ENCODE measurements at places on chromosomes 3 and 15.

GRCh38 chr3:134260987-134261386, 10.3 kb upstream of the RYK start:
- DNase-seq: no peak

DNA sequence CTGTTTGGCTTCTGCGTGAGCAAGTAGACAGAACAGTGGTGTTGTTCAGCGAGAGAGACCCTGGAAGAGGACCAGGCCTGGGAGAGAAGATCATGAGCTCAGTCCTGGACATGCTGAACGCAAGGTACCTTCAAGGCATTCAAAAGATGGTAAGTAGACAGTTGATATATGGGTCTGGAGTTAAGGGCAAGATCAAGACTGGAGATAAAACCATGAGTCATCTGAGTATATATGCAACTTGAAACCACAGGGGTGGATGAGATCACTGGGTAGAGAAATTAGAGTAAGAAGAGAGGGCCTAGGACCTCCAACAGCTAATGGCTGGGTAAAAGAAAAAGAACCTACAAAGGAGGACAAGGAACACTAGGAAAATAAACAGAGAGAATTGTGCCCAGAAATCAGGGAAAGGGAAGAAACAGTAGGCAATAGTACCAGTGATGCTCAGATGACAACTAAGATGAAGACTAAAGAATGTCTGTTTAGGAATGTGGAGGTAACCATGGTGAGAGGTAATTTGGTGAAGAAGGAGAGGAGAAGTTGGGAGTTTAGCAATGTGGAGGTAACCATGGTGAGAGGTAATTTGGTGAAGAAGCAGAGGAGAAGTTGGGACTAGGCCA, 343.2 kb upstream of the ADAMTS9 start:
- peak; percentile 3 for DNase-seq

- DNase-seq: no peak
Observed at GRCh38 chr3:147937891-147938290, 528.7 kb downstream of the ZIC1 start.

DNA sequence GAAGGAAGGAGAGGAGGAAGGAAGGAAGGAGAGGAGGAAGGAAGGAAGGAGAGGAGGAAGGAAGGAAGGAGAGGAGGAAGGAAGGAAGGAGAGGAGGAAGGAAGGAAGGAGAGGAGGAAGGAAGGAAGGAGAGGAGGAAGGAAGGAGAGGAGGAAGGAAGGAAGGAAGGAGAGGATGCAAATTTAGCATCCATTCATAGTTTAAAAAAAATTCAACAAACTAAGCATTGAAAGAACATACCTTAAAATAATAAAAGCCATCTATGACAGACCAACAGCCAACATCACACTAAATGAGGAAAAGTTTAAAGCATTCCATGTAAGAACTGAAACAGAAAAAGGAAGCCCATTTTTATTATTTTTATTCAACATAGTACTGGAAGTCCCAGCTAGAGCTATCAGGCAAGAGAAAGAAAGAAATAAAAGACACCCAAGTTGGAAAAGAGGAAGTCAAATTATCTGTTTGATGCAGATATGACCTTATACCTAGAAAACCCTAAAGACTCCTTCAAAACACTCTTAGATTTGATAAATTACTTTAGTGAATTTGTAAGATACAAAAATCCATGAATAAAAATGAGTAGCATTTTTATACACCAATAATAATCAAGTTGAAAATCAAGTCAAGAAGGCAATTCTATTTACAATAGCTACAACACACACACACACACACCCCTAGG, 52.2 kb upstream of the FXR1 start:
- DNase-seq: no peak

- DNase-seq: no peak
Observed at GRCh38 chr3:12234192-12234591, 54.7 kb upstream of the PPARG start.

GRCh38 chr3:45838466-45838865, 3.5 kb downstream of the LZTFL1 start:
- DNase-seq: no peak

DNA sequence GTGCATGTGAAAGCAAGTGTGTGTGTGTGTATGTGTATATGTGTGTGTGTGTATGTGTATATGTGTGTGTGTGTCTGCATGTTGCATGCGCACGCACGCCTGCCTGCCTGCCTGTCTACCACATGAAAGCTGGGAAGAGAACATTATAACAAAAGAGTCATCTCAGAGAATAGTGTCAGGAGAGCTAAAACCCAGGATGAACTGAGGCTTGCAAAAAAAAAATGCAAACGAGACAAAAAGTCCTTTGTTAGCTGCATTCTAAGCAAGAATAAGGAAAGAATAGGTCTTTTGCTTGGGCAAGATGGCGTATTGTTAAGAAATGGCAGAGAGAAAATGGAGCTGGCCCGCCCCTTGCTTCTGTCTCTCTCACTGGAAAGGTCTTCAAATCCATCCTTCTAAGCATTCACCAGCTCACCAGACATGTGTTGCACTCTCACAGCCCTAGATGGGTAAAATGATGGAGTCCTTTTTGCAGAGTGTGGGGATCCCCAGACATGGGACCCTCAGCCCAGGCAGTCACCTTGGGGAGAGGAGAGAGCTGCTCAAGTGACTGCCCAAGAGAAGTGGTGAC, 16.4 kb downstream of the WNT7A start:
- DNase-seq: no peak

DNA sequence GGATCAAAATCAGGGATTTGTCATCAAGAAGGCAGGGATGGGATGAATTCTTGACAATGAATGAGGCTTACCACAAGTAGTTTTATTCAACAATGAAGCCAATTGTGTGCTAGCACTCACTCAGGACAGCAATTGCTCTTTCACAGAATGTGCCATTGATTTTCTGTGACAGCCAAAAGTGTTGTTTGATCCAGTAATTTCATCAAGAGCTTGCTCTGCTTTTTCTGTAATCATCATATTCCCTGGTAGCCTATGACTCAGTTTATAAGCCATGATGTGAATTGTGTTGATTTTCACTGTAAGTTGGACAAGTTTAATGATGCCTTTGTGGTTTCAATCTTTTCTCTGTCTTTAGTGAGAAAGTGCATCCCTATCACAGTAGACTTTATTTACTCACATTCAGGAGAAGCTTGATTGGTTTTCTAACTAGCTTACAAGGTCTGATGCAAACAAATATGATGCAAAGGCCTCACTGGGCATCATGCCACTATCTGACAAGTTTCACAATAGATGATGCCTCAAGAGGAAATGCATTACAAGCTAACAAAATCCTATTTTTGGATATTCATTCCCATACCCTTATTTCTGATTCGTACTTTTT, 13.6 kb upstream of the CSRNP1 start:
- DNase-seq: no peak
